Naive thymus-derived CD8-positive, alpha-beta T cell (primary cell): ENCODE measurements at places on chromosomes 5 and 9. TPM values are rescaled to one million over a fixed set of nuclear protein-coding genes. Genes with fewer than 3 reads are reported as not detected.
A peak's percentile ranks its signal among the peaks of the same experiment; 100 is the strongest.

OR1Q1 gene
- not detected for polyA plus RNA-seq

DNA sequence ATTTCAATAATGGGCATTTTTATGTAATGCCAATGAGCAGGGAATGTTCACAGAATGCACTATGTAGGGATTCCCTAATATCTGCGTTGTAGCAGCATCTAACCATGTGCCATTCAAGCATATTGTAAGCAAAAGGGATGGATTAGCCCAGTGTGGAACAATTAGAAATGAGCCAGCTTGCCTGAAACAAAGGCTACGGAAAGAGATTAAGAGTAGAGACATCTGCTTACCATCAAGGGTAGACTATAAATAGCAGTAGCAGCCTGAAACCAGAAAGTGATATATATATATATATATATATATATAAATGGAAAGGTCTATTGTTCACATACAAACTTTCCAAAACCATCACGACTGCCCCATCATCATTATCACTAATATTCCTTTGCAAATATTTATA lies 31.9 kb upstream of the CEP120 start:
- no peak for DNase-seq

INSYN2B gene
- polyA plus RNA-seq, result not detected

GRCh38 chr9:1977026-1977425 lies 38.1 kb upstream of the SMARCA2 start:
- DNase-seq, result no peak

F2RL1 gene
- 2.0 TPM for polyA plus RNA-seq

- no peak for DNase-seq
Observed at GRCh38 chr5:158349987-158350386, 491.0 kb upstream of the CLINT1 start.

GRCh38 chr5:161093100-161093499 lies 241.1 kb upstream of the ATP10B start:
- no peak for DNase-seq

GRCh38 chr5:176596689-176597416 lies 13.1 kb downstream of the GPRIN1 start:
- DNase-seq, result peak; percentile 56
